ENCODE measurements at places on chromosomes 13 and 19. TPM values are rescaled to one million over a fixed set of nuclear protein-coding genes. Genes with fewer than 3 reads are reported as not detected.

GRIK5 gene
- 0.66 TPM for total RNA-seq

GDF15 gene
- total RNA-seq, result 37.7 TPM

TDRD12 gene
- under 0.01 TPM for total RNA-seq

ZNF221 gene
- 12.9 TPM for total RNA-seq

NAPSA gene
- total RNA-seq, result 0.50 TPM

GTPBP3 gene
- total RNA-seq, result 19.8 TPM

SLC6A16 gene
- 0.66 TPM for total RNA-seq

FARP1 gene
- 37.4 TPM for total RNA-seq

KIR2DL1 gene
- total RNA-seq, result not detected

DMKN gene
- total RNA-seq, result 13.6 TPM

ZNF560 gene
- 2.2 TPM for total RNA-seq

UTP14C gene
- 11.6 TPM for total RNA-seq

THAP8 gene
- 4.5 TPM for total RNA-seq

VSTM2B gene
- total RNA-seq, result not detected

MAST1 gene
- 3.3 TPM for total RNA-seq

PTOV1 gene
- total RNA-seq, result 81.0 TPM

PTGER1 gene
- 5.4 TPM for total RNA-seq

HSH2D gene
- not detected for total RNA-seq

KLK1 gene
- not detected for total RNA-seq

CLEC17A gene
- total RNA-seq, result under 0.01 TPM

SERP2 gene
- total RNA-seq, result 8.3 TPM

NTF4 gene
- not detected for total RNA-seq

OSCAR gene
- total RNA-seq, result 0.33 TPM

SMIM44 gene
- total RNA-seq, result not detected

EBI3 gene
- 0.83 TPM for total RNA-seq

EXOSC5 gene
- 13.7 TPM for total RNA-seq

IZUMO4 gene
- 0.58 TPM for total RNA-seq

YJU2 gene
- 20.2 TPM for total RNA-seq

ZSCAN4 gene
- not detected for total RNA-seq

ZNF442 gene
- 3.5 TPM for total RNA-seq

ERCC2 gene
- 28.1 TPM for total RNA-seq

F10 gene
- 33.4 TPM for total RNA-seq

MRPL4 gene
- 25.3 TPM for total RNA-seq

ADM5 gene
- 0.44 TPM for total RNA-seq

KLK10 gene
- not detected for total RNA-seq

MTUS2 gene
- total RNA-seq, result not detected

SIGLEC8 gene
- not detected for total RNA-seq

PODNL1 gene
- 2.5 TPM for total RNA-seq

PRSS57 gene
- total RNA-seq, result 0.17 TPM

FLT1 gene
- total RNA-seq, result 1.3 TPM

ERICH4 gene
- not detected for total RNA-seq

USHBP1 gene
- total RNA-seq, result 0.15 TPM

CEACAM16 gene
- not detected for total RNA-seq

PPP5C gene
- total RNA-seq, result 64.2 TPM

CBARP gene
- 5.3 TPM for total RNA-seq

KIR3DL1 gene
- total RNA-seq, result not detected

LSM4 gene
- 245 TPM for total RNA-seq

TPTE2 gene
- total RNA-seq, result not detected

ZNF585A gene
- total RNA-seq, result 6.5 TPM

TBXA2R gene
- 2.9 TPM for total RNA-seq

SLC25A41 gene
- total RNA-seq, result under 0.01 TPM

ZIC5 gene
- not detected for total RNA-seq

CDX2 gene
- total RNA-seq, result not detected

TEX101 gene
- total RNA-seq, result not detected

Data from smooth muscle cell of trachea (primary cell).